Activated CD8-positive, alpha-beta memory T cell treated with anti-CD3 and anti-CD28 coated beads, Interleukin-2, amount 50 U/mL, for 48 hours (primary cell): ENCODE measurements at places on chromosomes 16 and 17.

DNA sequence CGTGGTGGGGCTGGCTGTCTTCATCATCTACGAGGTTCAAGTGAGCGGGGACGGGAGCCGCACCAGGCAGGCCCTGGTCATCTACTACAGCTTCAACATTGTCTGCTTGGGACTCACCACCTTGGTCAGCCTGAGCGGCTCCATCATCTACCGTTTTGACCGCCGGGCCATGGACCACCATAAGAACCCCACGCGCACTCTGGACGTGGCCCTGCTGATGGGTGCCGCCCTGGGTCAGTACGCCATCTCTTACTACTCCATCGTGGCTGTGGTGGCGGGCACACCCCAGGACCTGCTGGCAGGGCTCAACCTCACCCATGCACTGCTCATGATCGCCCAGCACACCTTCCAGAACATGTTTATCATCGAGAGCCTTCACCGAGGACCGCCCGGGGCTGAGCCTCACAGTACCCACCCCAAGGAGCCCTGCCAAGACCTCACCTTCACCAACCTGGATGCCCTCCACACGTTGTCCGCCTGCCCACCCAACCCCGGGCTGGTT is 5.1 kb upstream of the OTOP3 start:
- DNase-seq: no peak

DNA sequence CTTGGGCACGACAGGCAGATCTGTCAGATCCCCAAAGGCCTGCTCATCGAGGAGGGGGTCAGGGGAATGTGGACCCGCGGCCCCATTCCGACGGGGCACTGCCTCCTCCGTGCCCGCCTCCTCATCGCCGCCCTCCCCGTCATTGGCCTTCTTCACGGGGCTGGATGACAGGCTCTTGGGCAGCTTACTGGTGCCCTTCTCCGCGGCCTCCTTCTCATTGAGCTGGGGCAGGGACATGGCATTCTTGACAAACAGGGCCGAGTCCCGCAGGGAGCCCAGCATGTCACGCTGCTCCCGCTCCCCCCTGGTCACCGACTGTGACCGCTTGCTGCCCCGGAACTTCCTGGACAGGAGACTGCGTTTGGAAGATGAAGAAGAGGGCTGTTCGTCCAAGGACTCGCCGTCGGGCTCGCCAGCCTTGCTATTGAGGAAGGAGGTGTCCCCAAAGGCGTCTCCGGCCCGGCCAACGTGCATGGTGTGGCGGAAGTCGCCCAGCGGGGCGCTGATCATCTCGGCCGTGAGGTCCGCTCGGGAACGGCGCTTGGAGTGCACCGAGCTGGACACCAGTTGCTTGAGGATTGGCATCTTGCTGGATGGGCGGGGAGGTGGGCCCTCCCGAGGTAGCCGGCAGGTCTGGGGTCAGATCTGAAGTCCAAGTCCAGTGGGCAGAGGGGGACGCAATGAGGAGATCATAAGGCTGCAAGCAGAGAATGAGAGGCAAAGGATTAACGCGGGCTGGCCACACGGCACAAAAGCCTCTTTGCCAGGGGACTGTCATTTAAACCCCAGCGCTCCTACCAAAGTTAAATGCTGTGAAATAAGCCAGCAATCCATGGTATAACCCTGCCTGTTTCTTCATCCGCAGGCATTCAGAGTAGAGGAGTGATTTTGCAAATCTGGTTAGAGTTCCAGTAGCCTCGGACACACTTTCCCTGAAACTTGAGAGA is 24.5 kb upstream of the CPSF4L start:
- no peak for DNase-seq

- DNase-seq: no peak
Measured at GRCh38 chr16:56257239-56257638, 66.0 kb downstream of the GNAO1 start.

DNA sequence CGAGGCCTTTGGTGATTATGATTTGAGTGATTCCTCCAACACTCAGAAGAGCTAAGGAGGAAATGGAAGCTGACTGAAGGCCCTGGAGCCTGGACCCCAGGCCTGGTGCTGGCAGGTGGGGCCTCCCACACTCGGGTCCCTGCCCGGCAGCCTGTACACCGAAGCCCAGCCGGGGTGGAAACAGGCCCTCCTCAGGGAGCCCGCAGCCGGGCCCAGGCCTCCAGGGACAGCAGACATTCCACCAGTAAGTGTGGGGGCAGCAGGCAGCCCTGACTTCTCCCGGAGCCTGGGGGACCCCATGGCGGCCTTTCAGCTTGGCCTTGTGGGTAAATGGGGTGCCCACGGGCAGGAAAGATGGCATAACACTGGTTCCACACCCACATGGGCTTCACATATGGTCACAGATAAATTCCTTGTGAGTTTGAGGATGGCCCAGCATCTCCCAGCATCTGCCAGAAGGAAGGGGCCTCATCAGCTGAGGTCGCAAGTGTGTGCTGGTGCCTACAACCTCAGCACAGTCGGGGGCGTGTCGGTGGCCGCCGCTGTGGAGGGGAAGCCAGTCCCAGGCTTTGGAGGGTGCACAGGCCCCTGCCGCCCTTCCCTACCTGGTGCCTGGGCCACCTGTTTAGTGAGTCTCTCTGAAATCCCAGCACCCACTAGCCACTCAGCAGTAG is 29.2 kb upstream of the SLC38A10 start:
- DNase-seq: no peak

GRCh38 chr17:41777574-41778188 is 8.8 kb downstream of the JUP start:
- no peak for DNase-seq

DNA sequence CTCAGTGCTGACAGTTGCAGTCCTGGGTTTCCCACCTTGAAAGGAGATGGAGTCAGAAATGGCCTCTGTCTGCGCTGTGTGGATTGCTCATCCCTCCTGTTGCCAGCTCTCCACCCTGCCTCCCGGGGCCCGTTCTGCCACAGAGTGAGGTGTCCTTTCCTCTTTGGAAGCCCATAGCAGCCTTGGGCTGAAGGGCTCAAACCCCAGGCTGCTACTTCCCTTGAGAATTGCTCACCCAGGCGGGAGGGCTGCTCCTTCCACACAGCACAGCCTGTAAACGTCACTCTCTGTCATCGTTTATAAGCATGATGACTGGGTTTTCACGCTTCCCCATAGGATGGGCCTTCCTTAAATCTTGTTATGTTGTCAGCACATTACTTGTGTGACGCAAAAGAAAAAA is 62.7 kb downstream of the FOXK2 start:
- DNase-seq: no peak

- peak; percentile 72 for DNase-seq
Measured at GRCh38 chr17:76816590-76817135, 51.5 kb upstream of the MGAT5B start.

GRCh38 chr16:57016301-57016700 is 26.9 kb downstream of the NLRC5 start:
- no peak for DNase-seq

DNA sequence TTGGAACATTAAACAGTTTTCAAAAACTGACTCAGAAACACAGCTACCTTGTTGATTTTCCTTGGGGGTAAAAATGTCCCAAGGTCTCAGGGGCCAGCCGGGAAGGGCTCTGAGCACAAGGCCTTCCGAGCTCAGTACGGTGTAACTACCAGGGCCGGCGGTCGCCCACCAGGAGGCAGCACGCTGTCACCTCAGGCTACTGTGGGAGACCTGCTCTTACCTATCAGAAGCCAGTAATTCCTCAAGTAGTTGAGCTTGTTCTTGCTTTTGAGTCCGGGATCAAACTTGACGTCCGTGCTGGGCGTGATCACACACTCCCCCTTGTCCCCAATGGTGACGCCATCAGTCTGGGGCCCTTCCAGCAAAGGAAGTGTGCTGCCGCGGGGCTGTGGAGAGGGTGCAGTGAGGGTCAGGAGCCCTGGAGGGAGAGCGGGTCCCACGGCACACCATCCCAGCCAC is 43.4 kb upstream of the ICAM2 start:
- DNase-seq: peak; percentile 66

GRCh38 chr16:9518051-9518450 is 426.6 kb downstream of the HAPSTR1 start:
- DNase-seq: no peak

GRCh38 chr17:11122908-11123307 is 118.1 kb upstream of the SHISA6 start:
- DNase-seq: no peak

- DNase-seq: no peak
Measured at GRCh38 chr17:39118674-39119419, 32.6 kb downstream of the PLXDC1 start.

GRCh38 chr16:75265911-75266701 is 14.7 kb upstream of the BCAR1 start:
- DNase-seq: peak; percentile 70

DNA sequence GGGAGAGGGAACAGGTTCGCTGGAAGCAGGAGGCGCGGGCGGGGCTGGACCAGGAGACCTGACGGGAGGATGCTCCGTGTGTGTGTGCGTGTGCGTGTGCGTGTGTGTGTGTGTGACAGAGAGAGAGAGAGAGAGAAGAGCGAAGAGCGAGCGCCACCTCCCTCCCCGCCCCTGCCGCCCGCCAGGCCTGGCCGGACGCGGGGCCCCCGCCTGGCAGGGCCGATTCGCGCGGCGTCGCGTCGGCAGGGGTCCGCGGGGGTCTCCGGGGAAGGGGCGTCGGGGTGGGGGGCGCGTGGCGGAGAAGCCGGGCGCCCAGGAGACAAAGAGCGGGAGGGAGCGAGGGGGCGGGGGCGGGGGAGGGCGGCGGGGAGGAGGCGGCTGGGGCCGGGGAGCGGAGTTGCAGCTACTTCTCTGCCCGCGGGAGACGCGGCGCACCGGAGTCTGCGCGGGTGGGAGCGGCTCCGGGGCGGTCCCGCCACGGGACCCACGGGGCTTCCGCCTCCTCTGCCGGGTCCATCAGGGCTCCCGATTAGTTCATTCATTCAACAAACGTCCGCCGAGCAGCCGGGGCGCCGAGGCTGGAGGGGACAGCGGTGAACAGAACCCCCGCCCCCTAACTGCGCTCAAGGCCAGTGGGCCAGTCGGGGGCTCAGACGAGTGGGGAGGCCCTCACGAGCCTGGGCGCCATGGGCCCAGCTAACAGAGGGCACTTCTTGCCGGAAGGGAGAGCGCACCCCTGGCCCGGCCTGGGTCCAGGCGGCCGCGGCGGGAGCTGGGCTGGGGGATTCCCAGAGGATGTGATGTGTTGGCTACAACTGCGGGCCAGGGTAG is at the start of gene SAMD14:
Gene SAMD14 (minus strand): TSS at position 433 of the 831 bp plus-strand sequence. CDS start 5,201 bp downstream, outside the sequence.
- DNase-seq: no peak

GRCh38 chr16:48252013-48252412 is 4.7 kb upstream of the ABCC11 start:
- DNase-seq: no peak

GRCh38 chr16:8880839-8881510 is 1.2 kb upstream of the LITAFD start:
- no peak for DNase-seq

DNA sequence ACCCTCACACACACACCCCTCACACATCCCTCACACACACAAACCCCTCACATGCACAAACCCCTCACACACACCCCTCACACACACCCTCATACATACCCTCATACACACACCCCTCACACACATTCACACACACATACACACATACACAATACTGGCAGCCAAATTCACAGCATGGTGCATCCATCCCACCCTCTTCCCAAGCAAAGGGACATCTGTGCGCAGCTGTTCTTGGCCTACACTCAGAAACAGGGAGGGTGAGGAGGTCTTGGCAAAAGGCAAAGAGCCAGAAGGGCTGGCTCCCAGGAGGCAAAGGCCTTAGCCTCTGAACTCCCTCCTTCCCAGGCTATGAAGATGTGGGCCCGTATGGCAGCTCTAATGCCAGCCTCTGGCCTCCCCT is 23.4 kb downstream of the C17orf67 start:
- peak; percentile 28 for DNase-seq

DNA sequence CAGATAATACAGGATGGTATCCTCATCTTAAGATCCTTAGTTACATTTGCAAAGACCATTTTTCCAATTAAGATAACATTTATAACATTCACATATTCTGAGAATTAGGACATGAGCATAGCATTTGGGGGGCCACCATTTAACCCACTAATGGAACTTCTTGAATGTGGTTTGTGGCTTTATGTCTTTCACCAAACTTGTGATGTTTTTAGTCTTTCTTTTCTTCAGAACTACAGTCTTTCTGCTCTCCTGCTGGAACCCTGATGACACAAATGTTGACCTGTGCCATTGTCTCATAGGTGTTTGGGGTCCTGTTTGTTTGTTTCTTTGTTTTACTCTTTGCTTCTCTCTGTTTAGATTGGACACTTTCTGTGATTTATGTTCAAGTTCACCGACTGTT is 23.2 kb downstream of the COX11 start:
- DNase-seq: no peak

DNA sequence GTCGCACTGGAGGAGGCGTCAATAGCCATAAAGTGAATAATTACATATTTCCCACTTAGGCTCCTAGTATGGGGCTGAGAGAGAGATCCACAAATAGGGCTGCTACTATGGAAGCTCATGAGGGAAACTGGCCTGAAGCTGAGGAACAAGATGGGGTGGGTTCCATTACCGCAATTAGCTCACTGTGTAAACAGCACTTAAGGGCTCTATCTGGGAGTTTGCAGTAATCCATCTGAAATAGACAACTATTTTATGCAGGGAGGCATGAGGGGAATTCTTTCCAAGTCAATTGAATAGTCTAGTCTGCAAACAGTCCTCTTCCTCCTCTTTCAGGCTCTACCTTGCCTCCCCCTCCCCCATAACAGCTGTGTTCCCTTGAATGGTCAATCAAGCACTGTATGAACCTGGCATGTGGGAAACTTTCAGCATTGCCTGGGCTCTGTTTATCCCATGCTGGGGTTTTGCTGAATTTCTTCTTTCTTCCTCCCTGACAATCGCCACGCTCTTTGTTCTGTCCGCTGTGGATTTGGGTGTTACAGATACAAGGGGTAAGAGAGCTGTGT is 56.1 kb upstream of the MAF start:
- DNase-seq: no peak
